ENCODE measurements at places on chromosomes 1 and 21.

DNA sequence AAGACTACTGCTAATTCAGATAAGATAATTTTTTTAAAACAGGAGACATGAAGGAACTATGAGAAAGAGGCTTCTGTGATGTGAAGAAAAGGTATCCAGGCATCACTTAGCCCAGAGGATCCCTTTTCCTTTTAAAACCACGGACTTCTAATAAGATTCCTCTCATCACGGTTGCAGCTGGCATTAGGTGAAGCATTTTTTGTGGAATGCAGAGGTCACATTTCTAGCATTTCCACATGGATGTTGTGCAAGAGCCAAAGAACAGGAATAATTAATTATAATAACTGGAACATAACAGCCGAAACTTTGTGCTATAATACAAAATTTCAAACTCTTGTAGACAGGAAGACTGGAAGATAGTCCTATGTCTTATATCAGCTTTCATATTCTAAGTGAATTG is 27.6 kb downstream of the CYP2J2 start:
- no peak for DNase-seq

DNA sequence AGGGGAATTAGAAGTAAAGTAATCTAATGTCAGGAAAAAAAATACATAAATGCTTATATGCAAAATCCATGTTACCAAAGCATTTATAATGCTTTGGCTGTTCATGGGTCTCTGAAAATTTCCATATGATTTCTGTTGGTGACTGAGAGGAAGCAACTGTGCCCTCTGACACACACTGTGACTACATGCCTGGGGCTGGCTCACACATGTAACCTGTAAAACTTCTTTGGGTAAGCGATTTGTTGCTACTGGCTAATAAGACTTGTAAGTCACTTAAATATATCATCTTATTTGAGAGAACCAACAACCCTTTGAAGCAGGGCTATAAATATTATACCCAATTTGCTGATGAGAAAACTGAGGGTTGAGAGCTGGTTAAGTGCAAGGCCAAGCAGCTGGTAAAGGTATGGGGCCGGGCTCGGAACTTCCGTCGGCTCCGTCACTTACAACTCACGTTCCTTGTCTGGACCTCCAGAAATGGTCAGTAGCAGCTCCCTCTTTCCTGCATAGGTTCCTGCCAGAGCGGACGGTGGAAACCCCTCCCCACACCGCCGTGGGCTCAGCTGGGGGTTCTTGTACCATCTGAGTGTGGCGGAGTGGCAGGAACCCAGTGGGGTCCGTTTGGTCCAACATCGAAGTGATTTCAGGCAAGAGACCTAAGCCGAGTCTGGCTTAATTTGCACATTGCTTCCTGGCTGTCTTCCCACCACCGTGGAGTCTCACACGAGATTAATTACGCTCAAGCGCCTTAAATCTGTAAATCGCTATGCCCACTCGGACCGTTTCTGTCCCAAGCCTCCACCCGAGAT is 714 bp downstream of the DFFA start:
- no peak for DNase-seq

GRCh38 chr1:229019663-229020271 is 251.1 kb upstream of the RAB4A start:
- DNase-seq, result no peak

- DNase-seq, result no peak
These were observed 28.4 kb downstream of the AK2 start for GRCh38 chr1:33008051-33008914.

- no peak for DNase-seq
These were observed 143.4 kb downstream of the SYF2 start for GRCh38 chr1:25088946-25089345.

DNA sequence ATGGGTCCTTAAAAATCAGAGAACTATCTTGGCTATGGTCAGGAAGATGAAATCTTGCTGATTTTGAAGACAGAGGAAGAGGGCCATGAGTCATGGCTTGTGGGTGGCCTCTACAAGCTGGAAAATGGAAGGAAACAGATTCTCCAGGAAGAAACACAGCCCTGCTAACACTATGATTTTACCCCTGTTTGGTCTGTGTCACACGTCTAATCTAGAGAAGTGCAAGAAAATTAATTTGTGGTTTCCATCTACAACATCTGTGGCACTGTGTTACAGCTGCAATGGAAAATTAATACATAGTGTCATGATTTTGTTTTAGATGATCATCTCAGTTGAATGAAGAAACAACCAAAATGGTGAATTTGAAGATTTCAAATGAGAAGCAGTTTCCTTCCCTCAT is 288.7 kb upstream of the NRIP1 start:
- DNase-seq, result peak; percentile 43

GRCh38 chr21:39258207-39258606 is 55.2 kb downstream of the BRWD1 start:
- DNase-seq, result no peak

DNA sequence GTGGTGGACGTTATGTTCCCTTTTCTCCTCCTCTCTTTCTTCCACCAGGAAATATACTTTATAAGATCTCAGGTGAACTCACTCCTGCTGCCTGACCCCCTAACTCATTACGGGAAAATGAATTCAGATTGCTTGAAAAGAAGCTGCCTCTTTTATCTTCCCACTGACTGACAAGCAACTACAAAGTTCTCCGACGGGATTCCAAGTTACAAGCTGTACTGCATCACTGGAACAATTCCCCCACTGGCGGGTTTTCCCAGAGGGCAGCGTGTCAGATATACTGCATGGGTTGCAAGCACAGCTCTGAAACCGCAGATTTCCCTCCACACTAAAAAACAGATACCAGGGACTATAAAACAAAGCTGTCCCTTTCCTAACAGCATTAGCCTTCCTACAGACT is 390.6 kb downstream of the KCTD3 start:
- no peak for DNase-seq

DNA sequence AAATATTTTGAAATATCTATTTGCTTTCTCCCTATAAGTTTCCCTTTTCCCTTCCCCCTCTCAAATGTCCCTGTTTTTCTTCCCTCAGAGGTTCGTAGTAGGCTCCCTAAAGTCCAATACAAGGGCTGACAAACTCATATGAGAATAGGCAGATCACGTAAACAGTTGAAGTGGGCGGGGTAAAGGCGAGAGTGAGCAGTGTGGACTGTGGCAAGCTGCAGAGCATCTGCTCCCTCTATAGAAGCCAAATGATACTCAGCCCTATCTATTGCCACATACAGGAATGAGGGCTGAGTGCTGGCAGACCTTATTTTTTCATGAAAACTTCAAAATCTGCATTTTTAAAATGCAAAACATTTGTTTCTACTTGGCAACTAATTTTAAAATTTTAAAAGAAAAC is 26.3 kb downstream of the PRDX6 start:
- DNase-seq, result no peak

- DNase-seq, result no peak
These were observed 303.9 kb downstream of the SMYD3 start for GRCh38 chr1:246203180-246203579.

DNA sequence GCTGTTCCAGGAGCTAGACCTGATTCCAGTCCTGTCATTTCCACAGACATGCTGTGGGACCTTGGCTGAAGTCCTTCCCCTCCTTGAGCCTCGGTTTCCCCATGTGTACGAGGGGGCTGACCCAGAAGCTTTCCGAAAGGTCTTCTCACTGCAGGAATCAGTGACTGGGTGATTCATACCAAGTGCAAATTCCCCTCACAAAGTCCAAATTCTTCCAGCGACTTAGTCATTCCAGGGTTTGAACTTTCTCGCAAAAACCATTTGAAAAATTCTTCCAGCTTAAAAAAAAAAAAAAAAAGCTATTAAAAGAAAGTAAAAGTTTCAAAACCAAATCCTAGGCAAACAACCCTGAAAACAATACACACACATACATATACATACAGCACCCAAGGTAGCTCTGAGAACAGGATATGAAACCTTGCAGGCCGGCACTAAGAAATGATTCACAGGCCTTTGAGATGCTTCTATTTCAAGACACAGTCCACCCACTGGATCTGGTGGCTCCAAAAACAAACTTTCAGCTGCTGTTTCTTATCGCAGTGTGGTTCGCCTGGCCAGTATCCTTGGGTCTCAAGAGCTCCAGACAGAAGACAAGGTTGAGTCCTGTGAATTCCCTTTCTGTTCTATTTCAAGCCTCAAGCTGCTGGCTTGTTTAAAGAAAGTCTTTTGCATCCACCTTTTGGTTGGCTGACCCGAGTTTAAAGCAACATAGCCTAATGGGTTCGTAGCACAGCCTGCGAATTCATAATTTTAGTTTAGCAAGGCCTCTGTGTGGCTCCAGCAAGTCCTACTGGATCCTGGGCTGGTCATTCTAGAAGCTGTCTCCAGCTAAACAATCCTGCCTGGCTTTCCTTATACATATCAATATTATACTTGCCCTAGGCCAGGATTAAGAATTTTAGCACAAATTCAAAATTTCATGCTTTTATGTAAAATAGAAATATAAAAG is 18.0 kb upstream of the ID3 start:
- DNase-seq, result no peak

GRCh38 chr1:76891931-76892622 is 24.8 kb downstream of the ST6GALNAC5 start:
- DNase-seq, result peak; percentile 29

DNA sequence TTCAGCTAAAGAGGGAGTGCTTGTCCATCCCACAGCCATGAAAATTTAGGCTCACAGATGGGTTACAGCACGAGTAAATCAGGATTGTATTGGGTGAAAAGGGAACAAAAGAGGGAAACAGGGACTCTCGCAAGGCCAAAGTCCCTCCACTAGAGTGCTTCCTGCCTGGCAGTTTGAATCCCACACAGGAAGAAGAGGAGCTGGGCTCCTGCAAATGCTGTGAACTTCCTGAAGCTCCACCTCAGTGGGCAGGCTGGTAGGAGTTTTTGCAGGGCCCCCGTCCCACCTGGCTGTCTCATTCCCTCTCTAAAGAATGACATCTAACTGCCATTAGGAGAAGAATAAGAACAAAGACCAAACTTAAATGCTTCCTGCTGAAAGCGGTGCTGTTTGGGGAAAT is 712.0 kb upstream of the PRMT6 start:
- no peak for DNase-seq

- peak; percentile 87 for DNase-seq
These were observed 119.9 kb downstream of the KCNJ15 start for GRCh38 chr21:38376693-38377092.

- DNase-seq, result no peak
These were observed 28.1 kb downstream of the SERINC2 start for GRCh38 chr1:31441073-31441472.

DNA sequence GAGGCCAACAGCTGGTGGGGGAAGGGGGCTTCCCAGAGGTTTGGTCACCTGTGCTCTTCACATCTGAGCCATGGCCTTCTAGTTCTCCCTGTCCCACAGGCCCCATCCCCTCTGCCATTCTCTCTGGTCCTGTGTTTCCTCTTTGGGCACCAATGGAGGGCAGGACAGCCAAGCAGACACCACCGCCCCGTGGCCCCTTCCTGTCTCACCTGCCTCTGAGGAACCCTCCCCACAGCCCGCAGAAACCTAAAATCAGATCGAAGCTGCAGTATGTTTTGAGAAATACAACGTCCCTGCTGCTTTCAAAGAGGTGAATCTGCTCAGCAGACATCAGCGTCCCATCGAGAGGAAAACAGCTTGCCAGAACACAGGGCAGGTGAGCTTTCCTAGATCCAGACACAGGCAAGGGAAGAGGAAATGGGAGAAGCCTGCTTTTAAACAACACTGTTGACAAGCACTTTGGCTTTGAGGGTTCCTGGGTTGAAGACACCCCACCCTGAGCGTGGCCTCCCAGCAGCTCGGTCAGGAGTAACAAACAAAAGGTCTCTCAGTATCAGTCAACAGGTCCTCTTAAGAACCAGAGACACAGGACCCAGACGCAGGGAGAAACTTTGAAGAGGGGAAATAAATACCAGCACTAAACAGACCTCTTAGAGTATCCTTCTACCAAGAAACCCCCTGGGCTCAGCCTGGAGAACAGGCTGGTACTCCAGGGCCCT is 2.3 kb downstream of the PANK4 start:
- DNase-seq, result no peak

DNA sequence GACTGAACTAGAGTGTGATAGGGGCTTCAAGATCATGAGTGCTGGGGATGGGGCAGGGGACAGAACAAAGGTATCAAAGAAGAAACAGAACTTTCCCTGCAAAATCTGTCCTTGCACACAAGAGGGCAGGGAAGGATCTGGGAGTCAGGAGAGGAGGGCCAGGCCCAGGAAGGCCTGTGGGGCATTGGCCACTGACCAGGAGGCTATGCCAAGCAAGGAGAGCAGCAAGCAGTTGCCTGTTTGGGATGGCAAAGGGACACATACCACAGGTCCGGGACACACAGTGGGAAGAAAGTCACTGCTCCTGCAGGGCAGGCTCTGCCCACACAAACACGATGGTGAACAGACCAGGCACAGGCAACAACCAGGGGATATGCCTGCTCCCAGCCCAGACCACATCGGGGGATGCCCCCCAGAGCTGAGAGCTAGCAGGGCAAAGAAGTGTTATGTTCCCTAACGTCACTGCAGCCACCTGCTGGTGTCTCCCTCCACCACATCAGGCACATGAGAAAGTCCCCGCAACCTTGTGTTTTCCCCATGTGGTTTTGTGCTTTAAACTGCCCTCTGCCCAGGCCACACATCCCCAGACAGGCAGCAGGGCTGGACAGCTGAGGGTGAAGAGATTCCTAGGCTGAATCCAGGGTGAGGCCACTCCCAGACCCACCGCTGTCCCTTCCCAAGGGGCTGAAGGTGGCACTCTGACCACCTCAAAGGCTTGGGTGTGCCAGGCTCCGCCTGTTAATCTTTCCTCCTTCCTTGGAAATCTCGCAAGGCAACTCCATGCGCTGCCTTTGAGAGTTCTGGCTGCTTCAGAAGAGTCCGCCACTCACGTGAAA is 53.6 kb downstream of the KIF21B start:
- no peak for DNase-seq

- DNase-seq, result no peak
These were observed 52.7 kb downstream of the TGFB2 start for GRCh38 chr1:218397752-218398339.

DNA sequence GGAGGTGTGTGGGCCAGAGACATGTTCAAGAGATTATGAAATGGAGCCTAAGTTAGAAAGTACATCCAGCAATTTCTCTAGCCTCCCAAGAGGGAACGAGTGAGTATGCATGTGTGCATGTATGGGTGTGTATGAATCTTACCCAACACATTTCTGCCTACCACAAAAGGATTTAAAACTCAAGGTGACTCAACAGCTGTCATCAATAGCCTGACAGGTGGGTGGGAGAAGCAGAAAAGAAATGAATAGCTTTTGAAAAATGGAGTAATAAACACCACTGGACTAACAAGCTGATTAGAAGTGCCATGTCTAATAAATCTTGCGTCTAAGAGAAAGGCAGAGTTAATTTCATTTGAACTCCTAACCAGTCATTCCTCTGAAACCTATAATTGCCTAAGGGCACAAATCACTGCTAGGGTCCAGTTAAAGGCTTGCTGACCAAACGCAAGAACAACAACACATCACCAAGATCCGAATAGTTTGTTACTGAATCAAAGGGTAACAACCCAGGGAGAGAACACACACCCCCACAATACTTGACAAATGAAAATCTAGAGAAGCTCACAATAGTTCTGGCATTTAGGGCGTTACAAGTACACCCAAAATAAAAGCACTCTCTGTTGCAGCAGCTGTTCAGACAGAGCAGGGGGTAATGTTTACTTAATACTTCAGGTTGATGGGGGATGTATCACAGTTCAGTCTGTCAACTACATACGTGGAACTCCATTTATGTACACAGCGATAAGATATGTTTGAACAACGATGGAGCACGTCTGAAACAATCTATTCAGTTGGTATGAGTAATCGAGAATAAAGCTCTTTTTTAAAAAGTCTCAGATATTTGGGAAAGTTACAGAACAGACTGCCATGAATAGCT is 1.4 kb downstream of the KIAA0319L start:
- DNase-seq, result no peak

- DNase-seq, result no peak
These were observed 18.8 kb downstream of the AGRN start for GRCh38 chr1:1038694-1039093.

- no peak for DNase-seq
These were observed 350.9 kb downstream of the BRINP3 start for GRCh38 chr1:190126728-190127127.

All from Kasumi-1 (cell line).